ENCODE measurements at places on chromosomes 2 and 18.

- DNase-seq, result no peak
These were observed 10.2 kb downstream of the ARID5A start for GRCh38 chr2:96546797-96547196.

DNA sequence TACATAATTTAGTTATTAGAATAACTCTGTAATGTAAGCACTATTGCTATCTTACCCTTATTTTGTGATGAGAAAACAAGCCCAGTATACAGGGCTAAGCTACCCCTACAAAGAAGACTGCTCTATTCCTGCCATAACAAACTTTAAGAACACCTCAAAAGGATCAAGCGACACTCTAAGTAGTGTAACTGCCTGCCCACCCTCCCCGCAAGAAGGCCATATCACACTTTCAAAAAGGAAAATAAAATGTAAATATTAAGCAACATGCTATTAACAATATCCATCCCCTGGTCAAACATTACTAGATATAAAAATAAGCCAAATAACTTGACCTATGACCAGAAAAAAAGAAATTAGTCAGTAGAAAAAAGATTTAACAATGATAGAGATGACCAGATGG is 741.7 kb upstream of the CNTNAP5 start:
- DNase-seq, result no peak

GRCh38 chr18:27363872-27364271 is 178.8 kb upstream of the CHST9 start:
- no peak for DNase-seq

GRCh38 chr2:216679658-216680024 is 15.7 kb downstream of the IGFBP5 start:
- DNase-seq, result no peak

DNA sequence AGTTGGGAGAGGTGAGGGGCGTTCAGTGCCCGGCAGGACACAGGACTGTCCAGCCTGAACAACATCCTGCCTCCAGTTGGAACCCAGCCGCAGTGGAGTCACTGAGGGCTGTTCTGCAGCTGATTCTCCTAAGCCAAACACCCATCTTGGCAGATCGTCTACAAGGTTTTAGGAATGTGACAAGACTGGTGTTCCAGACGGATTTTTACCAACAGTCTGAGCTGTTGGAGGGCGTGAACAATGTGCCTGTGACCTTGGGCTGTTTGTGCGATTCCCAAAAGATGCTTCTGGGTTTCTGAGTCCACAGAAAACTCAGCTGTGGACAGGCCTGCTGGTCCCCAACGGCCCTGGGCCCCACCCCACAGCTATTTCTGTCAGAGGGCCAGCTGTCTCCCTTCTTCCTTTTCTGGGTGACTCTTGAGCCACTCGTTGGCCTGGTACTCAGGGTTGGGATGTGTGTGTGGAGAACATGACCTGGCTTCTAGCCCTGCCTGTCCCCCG is 5.7 kb downstream of the LRRFIP1 start:
- DNase-seq, result no peak

DNA sequence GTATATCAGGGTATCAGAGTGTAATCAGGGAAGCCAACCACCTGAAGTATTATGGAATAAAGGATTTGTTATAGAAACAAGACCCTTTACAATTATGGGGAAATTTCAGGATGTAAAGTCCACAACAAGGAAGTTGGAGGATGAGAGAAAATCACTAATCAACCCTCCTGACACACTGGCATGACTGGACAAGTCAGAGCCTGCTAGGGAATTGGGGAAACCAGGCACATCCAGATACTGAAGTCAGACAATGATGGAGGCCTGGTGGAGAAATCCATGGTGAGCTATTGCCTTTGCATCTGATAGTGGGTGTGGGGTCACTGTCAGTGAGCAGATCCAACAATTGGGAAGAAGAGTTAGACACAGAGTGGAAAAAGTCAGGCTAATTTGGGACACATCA is 158.8 kb upstream of the FBXO11 start:
- DNase-seq, result no peak

DNA sequence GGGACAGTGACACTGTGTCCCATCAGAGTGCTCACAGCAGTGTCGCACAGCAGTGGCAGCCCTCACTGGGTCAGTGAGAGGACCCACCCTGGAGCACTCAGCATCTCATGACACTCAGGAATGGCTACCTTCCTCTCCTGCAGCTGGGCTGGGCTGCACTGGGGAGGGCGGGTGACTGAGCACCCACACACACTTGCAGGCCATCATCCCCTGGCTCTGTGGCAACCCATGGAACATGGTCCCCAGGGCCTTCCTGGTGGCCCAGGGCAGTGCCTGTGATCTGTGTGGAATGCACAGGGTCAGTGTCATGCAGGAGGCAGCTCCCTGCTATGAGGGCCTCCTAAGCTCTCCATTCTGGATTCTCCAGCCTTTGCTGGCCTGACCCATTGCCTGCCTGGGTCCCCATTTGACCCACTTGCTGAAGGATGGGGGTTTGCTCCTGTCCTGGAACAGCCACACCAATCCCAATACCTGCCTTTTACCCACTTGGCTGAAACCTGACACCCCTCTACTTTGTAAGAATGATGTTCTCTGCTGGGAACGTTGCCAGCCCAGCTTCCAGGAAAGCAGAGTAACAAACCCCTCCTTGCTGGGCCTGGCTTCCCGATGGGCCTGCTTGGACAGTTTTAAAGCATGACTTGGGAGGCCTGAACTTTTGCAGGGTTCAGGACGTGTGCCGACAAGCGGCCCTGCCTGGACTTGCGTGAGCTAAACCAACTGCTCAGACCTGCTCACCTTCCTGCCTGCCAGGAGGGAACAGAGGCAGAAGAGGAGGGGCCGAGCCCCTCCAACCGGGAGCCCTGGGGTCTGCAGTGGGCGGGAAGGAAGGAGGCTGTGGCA is 13.7 kb downstream of the HS6ST1 start:
- DNase-seq, result peak; percentile 73

DNA sequence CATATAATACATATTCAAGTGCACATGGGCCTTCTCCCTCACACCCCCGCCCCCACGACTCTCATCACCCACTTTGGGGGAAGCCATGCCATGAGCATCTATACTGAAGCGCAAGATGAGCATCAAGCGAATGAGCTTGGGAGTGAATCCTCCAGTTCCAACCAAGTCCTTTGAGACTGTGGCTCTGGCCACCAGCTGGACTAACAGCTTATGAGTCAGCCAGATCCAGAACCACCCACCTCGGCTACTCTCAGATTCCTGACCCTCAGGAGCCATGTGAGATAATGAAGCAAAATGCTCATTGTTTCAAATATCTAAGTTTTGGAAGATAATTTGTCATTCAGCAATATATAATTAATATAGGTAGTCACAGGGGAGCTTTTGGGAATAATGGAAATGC is 22.2 kb upstream of the IL1RL1 start:
- DNase-seq, result no peak

- DNase-seq, result no peak
These were observed 27.7 kb upstream of the ACTR2 start for GRCh38 chr2:65199891-65200290.

GRCh38 chr2:8277921-8278571 is 403.8 kb upstream of the ID2 start:
- DNase-seq, result no peak

GRCh38 chr2:206585335-206585734 is 57.0 kb upstream of the FAM237A start:
- DNase-seq, result no peak

GRCh38 chr2:17934721-17935120 is 56.3 kb downstream of the KCNS3 start:
- no peak for DNase-seq

- no peak for DNase-seq
These were observed 1.8 kb upstream of the CCDC68 start for GRCh38 chr18:54961016-54961423.

GRCh38 chr2:8298783-8299182 is 383.1 kb upstream of the ID2 start:
- DNase-seq, result no peak

DNA sequence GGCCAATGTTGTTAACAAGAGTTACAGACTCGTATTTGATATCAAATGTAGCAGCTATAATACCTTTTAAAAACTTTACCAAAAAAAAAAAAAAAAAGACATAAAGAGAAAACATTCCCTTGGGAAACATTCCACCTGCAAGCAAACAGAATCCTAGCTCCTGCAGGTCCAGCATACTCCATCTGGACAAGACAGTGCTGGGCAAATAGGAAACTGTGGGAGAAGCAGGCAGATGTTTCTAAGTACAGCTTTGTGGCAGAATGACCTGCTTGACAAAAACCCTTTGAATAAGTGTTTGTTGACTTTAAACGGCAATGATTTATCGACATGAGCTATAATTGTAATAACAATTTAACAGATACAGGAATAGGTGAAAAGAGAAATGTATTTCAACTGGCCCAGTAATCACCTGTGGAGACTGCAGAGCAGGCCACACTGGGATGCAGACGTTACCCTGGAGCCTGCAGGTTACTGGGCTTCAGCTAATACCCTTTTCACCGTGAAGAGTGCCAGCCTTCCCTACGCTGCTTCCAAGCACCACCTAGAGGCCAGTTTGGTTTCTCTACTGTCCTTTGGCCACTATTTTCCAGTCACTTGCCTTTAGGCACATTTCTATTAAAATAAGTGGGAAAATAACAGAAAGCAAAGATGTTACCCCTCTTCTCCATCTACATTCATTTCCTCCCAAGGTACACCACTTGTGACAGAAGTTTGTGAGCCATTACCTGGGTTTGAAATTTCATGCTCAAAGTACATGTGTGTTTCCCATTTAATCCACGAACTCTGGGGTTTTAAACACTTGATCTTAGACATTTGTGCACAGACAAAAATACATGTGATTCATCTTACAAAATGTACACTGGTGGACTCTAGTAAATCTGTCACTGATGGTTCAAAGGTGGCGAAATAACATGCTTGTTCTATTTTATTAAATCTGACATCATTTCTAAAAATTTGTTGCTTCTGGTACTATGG is 96.9 kb upstream of the ZNF397 start:
- peak; percentile 69 for DNase-seq

DNA sequence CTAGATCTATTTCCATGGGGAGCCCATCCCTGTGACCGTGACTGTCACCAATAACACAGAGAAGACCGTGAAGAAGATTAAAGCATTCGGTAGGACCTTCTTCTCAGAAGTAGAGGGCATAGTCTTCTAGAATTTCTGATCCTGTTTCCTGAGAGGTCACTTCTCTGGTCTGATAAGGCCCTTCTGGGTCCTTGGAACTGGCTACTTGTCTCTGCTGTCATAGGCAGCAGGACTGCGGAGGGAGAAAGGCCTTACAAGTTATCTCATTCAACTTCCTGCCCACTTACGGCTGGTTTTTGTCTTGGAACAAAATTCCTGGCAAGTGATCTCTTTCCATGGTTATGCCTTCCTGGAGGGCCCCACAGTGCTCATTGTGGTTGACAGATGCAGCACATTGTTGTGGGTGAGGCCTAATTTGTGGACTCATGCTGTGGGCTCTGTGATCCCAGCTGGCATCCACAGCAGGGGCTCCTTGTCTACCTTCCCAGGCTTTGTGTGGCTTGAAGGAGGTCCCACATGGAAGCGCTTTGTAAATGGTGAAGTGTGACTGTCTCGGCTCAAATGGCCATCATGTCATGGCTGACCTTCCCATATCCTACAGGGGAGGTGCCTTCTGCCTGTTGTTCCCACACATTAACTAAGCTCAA is 22.0 kb downstream of the SAG start:
- DNase-seq, result no peak

- no peak for DNase-seq
These were observed 173.9 kb downstream of the FHOD3 start for GRCh38 chr18:36471393-36471792.

DNA sequence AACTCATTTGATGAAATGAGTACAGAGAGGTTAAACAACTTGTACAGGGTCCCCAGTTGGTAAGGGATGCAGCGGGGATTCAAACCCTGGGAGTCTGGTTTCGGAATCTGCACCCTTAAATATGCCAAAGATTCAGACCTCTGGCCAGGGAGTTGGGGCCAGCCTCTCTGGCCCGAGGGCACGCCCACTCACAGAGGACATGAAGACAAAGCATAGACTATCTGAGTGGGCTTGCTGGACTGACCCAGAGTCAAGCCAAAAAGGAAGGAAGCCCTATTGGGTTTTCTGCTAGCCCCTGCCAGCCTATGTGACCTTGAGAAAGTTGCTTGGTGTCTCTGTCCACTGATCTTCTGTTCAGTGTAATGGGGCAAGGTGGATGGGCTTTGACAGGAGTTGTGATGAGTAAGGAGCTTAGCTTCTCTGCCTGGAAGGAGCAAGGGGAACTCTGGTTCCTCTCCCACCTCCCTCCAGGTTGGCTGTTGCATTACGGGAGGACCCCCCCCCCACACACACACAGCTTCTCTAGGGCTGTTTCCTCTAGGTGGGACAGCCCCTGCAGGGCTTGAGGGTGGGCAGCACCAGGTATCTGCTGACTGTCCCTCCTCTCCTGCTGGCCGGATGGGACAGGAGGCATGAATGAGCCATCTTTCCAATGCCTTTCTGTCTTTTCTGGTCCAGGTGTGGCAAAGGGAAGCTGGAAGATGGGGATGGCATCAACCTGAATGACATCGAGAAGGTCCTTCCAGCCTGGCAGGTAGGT is 131.3 kb downstream of the CTIF start:
- DNase-seq, result peak; percentile 14

DNA sequence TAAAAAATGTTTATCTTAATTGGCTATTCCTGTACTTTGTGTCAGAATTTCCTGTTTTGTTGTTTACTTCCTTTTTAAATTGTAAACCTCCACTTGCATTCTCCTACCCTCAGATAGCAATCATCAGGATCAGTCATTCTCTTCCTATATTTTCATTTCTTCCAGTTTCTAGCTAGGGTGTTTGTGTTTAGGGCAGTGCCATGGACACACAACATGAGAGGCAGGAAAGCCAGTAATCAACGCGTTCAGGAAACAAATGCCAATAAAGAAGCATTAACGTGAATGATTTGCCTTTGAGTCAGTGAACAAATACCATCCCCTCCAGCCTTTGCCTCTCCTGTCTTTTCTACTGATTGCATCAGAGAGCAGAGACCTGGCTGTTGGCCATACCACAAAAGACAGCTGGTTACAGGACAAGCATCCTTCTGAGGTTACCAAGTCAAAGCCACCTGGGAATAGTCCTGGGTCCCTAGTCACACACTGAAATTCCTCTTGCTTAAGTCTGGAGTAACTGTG is 56.7 kb upstream of the FHL2 start:
- DNase-seq, result peak; percentile 74

GRCh38 chr2:135862718-135863117 is 13.5 kb downstream of the MCM6 start:
- no peak for DNase-seq

DNA sequence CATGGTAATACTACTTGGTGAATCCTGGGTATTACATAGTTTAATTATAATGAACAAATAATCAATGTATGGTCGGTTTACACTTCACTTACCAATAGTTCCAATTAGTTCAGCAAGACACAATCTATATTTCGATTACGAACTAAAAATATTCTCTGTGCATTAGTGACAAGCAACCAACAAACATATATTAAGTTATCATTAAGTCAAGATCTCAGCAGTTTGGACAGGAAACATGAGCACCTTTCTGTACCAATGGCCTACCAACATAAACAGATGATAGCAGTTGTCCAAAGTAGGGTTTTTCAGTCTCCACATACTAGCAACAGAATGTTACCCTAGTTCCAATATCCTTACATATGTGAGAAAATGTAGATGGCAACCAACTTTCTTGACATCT is 32.8 kb downstream of the RTN4 start:
- DNase-seq, result no peak

- DNase-seq, result no peak
These were observed 85.6 kb upstream of the SPTBN1 start for GRCh38 chr2:54370405-54371104.
